ENCODE measurements at places on chromosomes 3 and 15.
A peak's percentile ranks its signal among the peaks of the same experiment; 100 is the strongest.

GRCh38 chr3:167626490-167626889 is 27.3 kb downstream of the WDR49 start:
- DNase-seq = no peak

DNA sequence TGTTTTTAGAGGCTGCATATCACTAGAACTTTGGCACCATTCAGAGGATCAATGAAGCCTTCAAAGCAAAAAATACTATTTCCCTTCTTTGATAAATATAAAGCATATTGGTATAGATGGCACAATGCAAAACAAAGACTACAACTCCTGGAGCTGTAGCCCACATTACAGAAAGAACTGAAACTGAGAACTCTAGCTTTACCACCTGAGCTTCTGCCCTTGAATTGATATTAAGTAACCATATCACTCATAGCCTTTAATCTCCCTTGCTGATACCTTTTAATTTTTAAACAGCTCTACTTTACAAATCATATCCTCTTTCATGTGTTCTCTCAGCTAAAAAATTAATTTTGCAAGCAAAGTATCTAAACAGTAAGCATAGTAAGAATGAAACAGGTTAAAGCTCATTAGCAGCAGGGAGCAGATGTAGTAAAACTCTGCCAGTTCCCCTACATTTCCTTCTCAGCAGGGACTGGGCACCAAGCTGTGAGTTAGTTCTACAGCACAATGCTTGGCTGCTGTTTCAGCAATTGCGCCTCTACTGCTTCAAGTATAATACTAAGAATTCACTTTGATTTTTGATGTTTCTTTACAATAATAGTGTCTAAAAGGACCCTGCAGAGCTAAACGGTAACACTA is 97.9 kb upstream of the NANOGP8 start:
- DNase-seq = no peak

- peak; percentile 18 for DNase-seq
These were observed 602 bp upstream of the BAHD1 start for GRCh38 chr15:40439960-40440742.

- no peak for DNase-seq
These were observed 10.2 kb upstream of the TRIM69 start for GRCh38 chr15:44726136-44726535.

Measured in neural crest cell (in vitro differentiated cells).